GDM1 (cell line): ENCODE measurements at places on chromosomes 3 and 15.

DNA sequence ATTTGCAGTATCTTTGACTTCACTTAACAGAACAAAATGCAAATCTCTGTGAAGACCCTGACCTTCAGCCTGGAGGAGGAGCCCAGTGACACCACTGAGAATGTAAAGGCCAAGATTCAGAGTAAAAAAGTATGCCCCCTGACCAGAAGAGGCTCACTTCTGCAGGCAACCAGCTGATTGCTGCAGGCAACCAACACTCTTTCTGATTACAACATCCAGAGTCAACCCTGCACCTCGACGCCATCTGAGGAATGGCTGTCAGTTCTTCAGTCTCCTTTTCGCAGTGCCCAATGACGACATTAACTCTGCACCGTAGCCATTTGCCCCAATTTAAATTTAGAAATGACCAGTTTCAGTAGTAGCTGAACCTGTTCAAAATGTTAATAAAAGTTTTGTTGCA, 14.9 kb downstream of the ATP13A3 start:
- DNase-seq, result no peak

- DNase-seq, result no peak
Observed at GRCh38 chr3:11549580-11550140, 94.1 kb downstream of the VGLL4 start.

DNA sequence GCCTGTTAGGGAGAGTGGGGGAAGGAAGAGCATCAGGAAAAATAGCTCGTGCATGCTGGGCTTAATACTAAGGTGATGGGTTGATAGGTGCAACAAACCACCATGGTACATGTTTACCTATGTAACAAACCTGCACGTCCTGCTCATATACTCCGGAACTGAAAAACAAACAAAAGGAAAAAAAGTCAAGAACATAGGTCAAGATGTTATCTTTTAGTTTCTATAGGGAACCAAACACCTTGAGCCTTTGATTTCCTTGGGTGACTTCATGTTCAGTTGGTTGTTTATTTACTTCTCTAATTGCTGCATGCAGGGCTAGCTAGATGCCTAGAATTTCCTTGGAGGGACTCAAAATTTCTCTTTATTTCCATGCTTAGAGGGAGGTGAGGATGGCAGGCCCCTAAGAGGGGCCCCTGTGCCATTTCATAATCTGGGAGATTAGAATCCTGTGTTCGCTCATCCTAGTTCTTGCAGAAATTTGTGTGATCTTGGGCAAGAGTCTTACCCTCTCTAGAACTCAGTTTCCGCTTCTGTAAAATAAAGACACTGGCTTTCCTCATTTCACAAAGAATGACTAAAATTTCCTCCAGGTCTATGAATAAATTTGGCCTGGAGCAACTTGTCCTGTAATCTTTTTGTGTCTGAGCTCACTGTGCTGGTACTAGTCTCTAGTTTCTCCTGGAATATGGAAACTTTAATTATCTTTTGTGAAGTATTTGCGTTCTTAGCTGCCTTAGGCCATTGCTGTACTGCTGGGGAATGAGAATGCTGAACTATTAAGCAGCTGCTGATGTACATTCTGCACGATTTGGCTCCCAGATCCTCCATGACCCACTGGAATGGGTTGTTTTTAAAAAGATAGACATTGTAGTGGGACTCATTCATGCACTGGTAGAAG, 457.5 kb downstream of the EDEM1 start:
- DNase-seq, result no peak

DNA sequence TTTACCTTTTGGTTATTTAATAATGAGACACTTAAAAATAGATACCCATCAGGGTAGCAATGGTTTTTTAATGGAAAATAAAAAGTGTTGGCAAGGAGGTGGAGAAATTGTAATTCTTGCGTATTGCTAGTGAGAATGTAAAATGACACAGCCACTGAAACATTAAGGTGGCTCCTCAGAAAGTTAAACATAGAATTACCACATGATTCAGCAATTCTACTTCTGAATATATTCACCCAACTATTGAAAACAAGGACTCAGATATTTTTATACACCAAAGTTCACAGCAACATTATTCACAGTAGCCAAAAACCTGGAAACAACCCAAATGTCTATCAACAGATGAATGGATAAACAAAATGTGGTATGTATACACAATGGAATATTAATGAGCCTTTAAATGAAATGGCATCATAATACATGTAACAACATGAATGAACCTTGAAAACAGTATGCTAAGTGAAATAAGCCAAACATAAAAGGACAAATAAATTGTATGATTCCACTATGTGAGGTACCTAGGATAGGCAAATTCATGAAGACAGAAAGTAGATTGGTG, 163.5 kb downstream of the IMPG2 start:
- no peak for DNase-seq

- DNase-seq, result no peak
Observed at GRCh38 chr3:4138786-4139431, 164.3 kb upstream of the SETMAR start.

DNA sequence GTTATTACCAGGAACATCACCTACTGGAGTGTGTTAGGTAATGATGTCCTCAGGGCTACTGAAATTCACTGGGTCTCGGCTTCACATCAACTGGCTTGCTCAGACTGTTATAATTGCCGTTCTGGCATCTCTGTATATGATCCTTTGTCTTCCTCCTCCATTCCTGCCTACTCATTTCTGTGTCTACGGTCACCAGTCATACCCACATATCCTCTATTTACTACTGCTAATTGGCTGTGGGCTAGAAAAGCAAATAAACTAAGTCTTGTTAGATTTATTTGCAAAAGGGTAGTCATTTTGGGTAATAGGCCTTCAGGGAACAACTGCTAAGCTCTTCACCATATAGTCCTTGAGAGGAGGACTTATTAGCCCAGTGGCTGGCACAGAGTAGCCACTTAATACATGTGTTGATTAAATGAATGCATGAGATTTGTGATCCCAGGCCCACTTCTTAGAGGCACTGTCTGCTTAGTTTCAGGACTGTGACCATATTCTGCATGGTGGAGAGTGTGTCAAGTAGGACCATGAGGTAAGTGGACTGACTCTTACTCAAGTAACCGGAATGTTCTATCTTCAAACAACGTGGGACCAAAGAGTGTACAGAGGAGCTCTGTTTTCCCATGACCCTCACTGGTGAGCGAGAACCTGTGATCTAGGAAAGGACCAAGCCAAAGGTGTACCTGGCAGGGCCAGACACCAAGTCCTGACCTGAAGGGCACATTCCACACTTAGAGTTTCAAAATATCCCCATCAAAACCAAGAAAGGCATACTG, 13.2 kb downstream of the ZDHHC3 start:
- DNase-seq, result no peak

DNA sequence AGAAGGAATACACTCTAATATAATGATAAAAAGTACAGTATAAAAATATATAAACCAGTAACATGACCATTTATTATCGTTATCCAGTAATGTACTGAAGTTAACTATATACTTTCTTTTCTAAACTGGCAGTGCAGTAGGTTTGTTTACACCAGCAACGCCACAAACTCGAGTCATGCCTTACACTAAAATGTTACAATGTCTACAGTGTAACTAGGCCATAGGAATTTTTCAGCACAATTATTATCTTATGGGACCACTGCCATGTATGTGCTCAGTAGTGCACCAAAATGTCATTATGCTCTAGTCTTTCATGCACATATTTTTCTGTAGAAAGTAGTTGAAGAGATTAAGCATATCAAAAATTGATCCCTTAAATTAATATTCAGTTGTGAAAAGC, 609.8 kb upstream of the BCHE start:
- DNase-seq, result no peak

- DNase-seq, result no peak
Observed at GRCh38 chr3:101527906-101528305, 14.9 kb upstream of the SENP7 start.

GRCh38 chr3:60893946-60894345, 357.3 kb downstream of the FHIT start:
- DNase-seq, result no peak

DNA sequence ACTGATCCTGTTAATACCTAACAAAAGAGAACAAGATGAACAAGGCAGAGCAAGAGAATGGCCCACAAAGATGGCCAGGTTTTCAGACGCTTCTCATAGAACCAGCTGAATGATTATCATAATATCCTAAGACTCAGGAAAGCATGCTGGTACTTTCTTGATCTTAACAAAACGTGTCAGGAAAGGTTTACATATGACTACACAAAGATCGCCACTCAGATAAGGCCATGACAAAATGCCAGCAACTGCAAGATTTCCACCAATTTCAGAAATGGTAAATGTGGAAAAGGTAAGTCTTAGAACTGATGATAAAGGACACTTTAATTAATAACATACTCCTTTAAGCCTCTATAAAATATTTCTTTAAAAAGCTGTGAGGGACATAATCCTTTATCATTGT, 108.8 kb downstream of the DLG1 start:
- no peak for DNase-seq

- no peak for DNase-seq
Observed at GRCh38 chr3:151813799-151814198, at the start of gene AADAC. TSS of gene AADAC (plus strand) at chr3:151814116. CDS start at chr3:151814163, 47 bp downstream.

GRCh38 chr3:117811786-117812185, 1102.2 kb downstream of the TUSC7 start:
- no peak for DNase-seq

GRCh38 chr3:128845119-128845777, 34.2 kb upstream of the ACAD9 start:
- DNase-seq, result no peak

GRCh38 chr3:15601046-15601398, 347 bp downstream of the HACL1 start:
- DNase-seq, result no peak

- DNase-seq, result no peak
Observed at GRCh38 chr15:88393719-88394519, 73.3 kb downstream of the MRPL46 start.

GRCh38 chr3:43036621-43037423, 57.7 kb downstream of the GASK1A start:
- DNase-seq, result no peak

GRCh38 chr15:95025924-95026728, 794.8 kb downstream of the MCTP2 start:
- DNase-seq, result no peak

DNA sequence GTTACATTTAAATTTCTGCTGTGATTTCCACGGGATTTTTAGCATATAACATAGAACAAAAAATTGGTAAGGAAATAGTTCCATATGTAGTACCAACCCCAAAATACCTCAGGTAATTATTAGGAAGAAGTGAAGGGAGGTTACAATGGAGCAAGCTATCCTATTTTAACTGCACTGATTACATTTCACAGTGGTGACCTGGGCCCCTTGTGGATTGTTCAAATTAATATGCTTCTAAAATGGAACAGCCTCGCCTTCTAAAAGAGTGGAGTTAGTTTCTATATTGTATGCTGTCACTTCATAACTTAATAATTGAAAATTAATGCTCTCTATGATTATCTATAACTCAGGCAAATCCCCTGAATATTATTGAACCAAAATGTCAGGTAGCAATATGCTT, 651.7 kb upstream of the GBE1 start:
- no peak for DNase-seq

GRCh38 chr15:41331833-41332193, 578 bp downstream of the OIP5 start:
- no peak for DNase-seq

DNA sequence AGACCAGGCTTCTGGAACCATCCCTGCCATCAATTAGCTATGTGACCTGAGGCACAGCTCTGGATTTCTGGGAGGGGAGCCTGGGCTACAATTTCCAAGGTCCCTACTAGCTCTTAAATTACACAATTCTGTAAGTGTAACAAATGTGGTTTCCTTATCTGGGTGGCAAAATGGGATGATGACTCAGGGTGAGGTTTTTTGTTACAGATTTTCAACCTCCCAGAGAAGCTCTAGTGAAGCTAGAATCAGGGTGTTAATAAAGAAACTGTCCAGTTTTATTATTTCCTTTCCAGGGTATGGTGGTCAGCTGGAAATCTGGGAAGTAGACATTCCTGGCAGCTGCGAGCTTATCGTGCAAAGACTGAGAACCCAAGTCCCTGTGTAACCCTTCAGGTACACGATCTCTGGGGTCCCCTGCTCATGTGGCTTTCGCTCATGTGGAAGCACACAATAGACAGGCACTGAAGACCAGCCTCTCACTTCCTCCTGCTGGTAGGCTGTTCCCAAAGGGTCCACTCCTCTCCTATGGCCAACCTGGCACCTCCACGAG, 7.3 kb downstream of the RAB27A start:
- DNase-seq, result no peak

DNA sequence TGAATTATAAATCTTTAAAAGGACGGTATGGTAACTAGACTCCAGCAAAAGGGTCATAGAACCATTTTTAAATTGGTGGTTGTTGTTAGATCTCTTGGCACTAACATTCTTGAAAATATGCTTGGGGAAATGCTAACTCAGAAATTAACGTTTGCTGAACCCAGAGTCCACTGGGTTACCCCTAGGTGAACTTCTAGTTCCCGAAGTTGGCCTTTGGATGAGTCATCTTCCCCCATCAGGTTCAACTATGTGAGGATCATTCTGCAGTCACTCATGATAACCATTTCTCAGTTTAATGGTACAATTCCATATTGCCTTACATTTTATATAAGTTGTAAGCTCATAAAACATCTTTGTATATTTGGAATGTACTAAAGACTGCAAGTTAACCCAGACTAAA, 204.7 kb downstream of the THSD4 start:
- no peak for DNase-seq

- no peak for DNase-seq
Observed at GRCh38 chr3:129764090-129764489, 129.4 kb downstream of the TMCC1 start.

- DNase-seq, result no peak
Observed at GRCh38 chr15:70318594-70319465, 221.1 kb upstream of the TLE3 start.

DNA sequence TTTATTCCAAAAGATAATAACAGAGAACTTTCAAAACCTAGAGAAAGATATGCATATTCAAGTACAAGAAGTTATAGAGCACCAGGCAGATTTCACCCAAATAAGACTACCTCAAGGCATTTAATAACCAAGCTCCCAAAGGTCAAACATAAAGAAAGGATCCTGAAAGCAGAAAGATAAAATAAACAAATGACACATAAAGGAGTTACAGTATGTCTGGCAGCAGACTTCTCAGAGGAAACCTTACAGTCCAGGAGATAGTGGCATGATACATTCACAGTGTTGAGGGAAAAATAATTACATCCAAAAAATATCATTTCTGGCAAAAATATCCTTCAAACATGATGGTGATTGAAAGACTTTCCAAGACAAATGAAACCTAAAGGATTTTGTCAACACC, 185.8 kb upstream of the POU1F1 start:
- no peak for DNase-seq

GRCh38 chr15:68261241-68261640, 16.3 kb upstream of the FEM1B start:
- no peak for DNase-seq

DNA sequence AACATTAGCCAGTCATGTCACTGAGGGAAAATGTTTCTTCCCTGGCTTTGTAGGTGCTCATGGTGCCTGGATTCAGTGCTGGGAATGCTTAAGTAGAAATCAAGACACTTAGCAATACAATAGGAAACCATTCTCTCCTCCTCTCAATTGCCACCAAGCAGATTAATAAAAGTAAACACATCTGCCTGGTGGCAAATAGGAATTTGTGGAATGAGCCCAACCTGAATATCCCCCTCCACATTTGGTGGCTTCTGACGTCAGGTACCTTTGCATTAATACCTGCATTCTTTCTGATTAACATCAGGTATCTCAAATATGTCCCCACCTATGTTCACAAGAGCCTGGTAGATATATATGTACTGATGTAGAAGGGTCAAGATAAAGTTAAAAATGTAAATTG, 42.7 kb downstream of the PPP2R3A start:
- DNase-seq, result no peak

GRCh38 chr3:20846066-20846465, 660.1 kb upstream of the SGO1 start:
- no peak for DNase-seq
